ENCODE measurements at places on chromosomes 2 and 18.

GRCh38 chr2:178482437-178482836 is 2.2 kb downstream of the PLEKHA3 start:
- no peak for DNase-seq

- DNase-seq, result no peak
These were observed 99.0 kb upstream of the TPO start for GRCh38 chr2:1314254-1314653.

GRCh38 chr18:74520096-74520833 is 14.0 kb upstream of the CNDP1 start:
- DNase-seq, result no peak

DNA sequence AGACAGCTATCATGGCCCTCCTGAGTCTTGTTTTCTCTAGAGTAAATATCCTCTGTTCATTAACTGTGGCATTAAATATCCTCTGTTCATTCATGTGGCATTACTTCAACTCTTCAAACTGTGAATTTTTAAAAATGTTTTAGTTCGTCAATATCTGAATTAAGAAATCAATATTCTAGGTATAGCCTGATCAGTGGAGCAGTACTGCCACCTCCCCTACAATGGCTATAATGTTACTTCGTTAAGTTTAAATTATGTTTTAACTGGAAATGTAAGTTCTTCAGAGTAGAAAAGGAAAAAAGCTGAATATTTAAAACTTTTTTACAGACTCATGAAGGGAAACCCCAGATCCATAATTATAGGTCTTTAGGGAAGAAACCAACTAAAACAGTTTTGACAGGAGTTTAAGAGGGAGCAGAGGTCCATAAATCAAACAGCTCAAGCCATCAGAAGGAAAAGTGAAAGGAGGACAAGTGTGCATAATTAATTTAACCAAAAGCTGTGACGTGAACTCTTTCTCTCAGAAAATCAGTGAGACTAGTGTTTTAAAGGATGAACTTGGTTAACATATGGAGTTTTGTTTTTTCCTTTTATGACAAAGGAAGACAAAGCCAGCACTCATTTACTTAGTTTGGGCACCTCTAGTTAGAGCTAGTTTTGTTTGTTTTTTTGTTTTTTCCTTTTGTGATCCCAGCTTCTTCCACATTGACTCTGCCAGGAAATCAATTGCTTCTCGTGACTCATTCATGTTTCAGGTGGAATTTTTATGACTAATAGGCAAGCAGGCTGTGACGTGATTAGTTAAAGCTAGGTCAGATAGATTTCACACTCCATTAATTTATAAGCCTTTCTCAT is 44.9 kb downstream of the RBBP8 start:
- DNase-seq, result no peak

DNA sequence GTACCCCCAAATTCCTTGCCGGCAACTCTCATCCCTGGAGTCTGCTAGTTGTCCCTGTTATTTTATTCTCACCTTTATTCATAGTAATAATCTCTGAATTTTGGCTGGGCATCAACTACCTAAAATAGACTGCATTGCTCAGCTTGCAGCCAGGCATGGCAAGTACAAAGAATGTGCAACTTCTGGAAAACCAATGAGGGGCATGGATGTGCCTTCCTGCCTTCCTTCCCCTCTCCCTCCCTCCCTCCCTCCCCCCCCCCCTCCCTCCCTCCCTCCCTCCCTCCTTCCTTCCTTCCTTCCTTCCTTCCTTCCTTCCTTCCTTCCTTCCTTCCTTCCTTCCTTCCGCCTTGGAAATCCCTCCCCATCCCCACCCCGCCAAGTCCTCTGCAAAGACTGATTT is 162.8 kb downstream of the CCDC148 start:
- no peak for DNase-seq

GRCh38 chr2:6421138-6421730 is 444.5 kb downstream of the CMPK2 start:
- DNase-seq, result no peak

DNA sequence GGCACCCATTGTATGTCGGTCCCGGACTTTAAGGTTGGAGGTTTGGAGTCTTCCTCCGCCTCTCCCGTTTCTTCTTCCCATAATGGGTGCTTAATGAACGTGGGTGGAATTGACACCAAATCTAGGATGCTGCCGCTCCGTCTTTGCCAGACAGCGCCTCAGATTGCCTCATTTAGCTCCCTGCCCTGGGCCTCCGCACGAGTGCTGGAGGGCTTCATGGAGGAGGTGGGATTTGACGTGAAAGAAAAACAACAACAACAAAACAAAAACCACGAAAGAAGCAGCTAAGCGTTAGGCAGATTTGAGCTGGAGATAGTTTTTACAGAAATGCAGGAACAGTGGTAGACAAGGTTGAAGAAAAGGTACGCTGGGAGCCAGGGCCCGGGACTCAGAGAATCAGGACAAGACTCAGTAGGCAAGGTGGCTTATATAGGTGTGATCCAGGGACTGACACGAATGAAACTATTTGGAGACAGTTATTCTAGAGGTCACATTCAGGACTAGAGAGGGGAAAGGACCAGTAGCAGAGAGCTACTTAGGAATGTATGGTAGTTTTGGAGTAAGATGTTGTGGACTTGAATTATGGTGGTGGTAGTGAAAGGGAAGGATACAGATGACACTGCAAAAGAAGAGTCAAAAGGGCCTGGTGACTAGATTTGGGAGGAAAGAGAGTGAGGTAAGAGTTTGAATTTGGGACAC is 605 bp downstream of the ZNF2 start:
- DNase-seq, result no peak

GRCh38 chr2:136929531-136929930 is 164.2 kb downstream of the THSD7B start:
- DNase-seq, result no peak

GRCh38 chr2:162938387-162938786 is 99.8 kb upstream of the KCNH7 start:
- no peak for DNase-seq

DNA sequence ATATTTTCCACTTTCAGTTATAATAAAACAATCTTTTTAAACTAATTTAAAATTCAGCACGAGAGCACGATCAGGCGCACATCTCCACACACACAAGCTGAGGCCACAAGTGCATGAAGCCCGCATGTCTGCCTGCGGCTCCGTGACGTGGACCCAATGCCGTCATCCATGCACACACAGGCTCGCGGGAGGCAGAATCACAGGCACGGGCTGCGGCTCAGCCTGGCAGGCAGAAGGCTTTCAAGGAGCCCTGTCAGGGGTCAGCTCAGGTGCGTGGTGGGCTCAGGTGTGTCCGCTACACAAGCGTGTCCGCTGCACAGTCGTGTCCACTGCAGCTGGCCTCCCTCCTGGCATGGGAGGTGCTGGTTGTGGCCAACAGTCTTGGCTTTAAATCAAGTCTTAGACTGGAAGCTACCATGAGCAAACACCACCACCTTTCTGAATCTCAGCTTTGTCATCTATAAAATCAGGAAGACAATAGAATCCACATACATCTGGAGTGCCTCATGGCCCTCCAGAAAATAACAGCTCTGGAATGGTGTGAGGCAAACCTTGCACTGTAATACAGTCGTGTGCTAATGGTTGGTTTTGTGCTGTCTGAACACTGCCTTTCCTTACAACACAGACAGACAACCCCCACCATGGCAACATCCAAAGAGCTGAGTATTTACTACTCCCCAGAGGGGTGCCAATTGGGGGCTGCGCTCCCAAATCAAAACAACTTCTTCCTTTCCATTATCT is 210.1 kb downstream of the NDUFA10 start:
- DNase-seq, result peak; percentile 16

- DNase-seq, result no peak
These were observed 5.0 kb downstream of the GYPC start for GRCh38 chr2:126660971-126661370.

DNA sequence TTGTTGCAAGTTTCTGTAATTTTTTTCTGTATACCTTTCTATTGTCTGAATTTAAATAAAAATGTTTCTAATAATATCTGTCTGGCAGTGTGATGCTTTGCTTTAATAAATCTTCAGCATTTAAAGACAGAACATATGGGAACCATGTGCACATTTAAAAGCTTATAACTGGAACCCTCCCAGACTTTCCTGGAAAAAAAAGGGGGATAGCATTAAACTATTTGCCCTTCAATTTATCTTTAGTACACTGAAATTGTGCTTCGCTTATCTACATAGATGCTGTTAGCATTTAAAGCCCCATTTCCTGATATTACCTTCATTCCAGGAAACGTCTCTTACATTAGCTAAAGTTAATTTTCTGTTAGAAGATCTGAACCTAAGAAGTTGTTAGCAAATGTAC is 64.6 kb downstream of the ZC3H6 start:
- no peak for DNase-seq

DNA sequence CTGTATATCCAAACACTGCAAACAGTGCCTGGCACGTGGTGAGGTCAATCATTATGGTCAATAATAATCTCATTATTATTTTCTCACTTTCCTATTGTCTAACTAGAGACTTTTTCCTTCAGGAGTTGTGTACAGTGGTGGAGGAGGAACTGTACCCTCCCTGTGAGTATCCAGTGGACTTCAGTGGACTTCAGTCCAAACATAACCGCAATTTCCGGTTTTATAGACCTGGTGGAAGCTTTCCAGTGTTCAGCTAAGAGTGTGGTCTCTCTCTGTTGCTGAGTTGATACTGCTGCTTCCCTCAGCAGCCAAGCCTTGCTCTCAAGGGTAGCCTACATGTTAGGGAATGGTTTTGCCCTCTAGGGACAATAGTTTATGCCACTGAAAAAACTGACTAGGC is 447.1 kb downstream of the TMEM182 start:
- no peak for DNase-seq

DNA sequence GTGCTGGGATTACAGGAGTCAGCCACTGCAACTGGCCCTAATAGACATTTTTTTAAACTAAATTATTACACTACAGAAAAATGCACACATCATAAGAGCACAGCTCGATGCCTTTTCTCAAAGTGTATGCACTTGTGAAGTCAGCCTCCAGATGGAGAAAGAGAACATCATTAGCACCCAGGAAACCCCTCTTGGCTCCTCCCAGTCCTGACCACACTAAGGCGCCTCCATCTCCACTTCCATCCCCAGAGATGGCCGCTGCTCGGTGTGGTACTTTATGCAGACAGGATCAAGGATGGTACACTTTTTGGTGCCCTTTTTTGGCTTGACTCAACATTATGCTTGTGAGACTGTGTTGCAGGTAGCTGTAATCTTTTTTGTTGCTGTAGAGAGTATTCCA is 34.8 kb downstream of the RRM2 start:
- no peak for DNase-seq

- peak; percentile 47 for DNase-seq
These were observed 889.1 kb upstream of the GCFC2 start for GRCh38 chr2:76599732-76600368.

DNA sequence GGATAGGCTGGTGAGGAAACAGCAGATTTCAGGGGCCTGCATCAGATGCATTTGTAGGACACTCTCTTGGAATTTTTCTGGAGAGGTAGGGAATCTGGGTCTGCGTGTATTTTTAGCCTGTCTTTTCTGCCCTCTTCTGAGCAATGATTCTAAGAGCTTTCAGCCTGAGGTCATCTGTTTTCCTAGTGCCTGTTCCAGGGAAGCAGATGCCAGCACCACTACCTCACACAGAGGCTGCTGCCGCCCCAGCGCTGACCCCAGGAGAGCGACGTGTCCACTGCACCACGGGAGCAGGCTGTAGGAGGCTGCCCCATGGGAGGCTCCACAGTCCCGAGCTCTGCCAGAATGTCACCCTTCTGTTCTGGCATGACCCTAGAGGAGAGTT is 316.5 kb downstream of the CYP26B1 start:
- DNase-seq, result no peak

DNA sequence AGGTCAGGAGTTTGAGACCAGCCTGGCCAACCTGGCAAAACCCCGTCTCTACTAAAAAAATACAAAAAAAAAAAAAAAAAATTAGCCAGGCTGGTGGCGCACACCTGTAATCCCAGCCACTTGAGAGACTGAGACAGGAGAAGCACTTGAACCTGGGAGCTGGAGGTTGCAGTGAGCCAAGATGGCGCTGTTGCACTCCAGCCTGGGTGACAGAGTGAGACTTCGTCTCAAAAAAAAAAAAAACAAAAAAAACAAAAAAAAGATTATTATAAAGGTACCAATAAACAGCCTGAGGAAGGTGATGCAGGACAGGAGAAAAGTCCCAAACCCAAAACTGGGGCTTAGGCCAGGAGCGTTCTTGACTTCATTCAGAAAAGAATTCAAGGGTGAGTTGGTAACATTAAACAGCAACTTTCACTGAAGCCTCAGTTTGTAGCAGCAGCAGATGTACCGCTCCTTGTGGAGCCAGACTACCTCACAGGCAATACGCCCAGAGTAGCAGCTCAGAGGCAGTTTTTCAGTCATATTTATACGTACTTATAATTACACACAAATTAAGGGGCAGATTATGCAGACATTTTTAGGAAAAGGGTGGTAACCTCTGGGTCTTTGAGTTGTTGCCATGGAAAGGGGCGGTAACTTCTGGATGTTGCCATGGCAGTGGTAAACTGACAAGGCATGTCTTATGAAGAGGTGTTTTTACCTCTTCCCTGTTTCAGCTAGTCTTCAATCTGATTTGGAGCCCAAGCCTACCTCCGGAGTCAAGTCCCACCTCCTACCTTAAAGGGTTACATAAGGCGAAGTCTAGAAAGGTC is 1596.6 kb upstream of the CELF4 start:
- DNase-seq, result no peak

GRCh38 chr18:70499218-70499691 is 210.4 kb downstream of the SOCS6 start:
- DNase-seq, result no peak

DNA sequence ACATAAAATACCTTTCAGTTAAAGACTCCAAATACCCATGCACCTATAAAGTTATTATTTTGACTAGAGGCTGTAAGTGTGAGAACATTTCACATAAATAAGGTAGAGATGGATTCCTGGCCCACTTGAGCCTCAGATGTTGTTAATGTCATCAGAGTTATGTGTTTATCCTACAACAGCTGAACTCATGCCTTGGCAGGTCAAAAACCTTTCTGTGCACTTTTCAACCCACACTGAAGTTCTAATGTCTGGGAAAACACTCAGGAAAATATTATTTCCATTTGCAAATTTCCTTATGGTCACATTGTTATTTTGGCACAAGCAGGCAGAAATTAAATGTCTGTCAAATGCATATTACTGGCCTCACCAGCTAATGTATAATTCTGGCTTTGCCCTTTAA is 209.2 kb downstream of the LNPK start:
- DNase-seq, result no peak

GRCh38 chr2:175804122-175804521 is 197.9 kb downstream of the LNPK start:
- DNase-seq, result no peak

- no peak for DNase-seq
These were observed 134.8 kb upstream of the CREB1 start for GRCh38 chr2:207394812-207395534.

- no peak for DNase-seq
These were observed 141.6 kb downstream of the RTP5 start for GRCh38 chr2:242011167-242011513.

- no peak for DNase-seq
These were observed 97.6 kb downstream of the POLE4 start for GRCh38 chr2:75055820-75056675.

- DNase-seq, result no peak
These were observed 14.1 kb downstream of the SLC66A3 start for GRCh38 chr2:11169333-11169732.

- DNase-seq, result no peak
These were observed 91.5 kb upstream of the TMEFF2 start for GRCh38 chr2:192286093-192286701.

GRCh38 chr18:13909141-13909940 is 6.0 kb downstream of the MC2R start:
- DNase-seq, result no peak

Data from mesothelial cell of epicardium (in vitro differentiated cells).